ENCODE measurements at places on chromosomes 11 and 22.

DNA sequence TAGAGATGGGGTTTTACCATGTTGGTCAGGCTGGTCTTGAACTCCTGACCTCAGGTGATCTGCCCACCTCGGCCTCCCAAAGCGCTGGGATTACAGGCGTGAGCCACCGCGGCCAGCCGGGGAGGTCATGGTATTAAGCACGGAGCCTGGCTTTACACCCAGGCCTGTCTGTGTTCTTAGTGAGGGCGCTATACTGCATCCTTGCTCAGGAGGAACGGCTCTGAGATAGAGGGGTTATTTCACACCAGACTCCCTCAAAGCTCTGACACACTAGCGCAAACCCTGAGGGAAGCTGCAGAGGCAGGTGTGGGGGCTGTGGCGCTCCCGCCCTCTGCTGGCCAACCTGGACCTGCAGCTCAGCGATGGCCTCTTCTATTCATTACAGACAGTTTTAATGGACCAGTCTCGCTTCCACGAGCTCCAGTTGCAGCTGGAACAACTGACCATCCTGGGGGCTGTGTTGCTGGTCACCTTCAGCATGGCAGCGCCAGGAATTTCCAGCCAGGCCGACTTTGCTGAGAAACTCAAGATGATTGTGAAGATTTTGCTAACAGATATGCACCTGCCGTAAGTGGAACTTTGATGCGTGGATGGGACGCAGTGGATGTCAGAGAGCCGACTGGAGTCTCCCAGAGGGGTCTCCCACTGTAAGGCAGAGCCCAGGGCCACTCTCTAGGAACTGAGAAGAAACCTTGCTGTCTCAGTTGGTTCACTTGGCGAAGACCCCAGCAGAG, 26.2 kb downstream of the TCP11L1 start:
- DNase-seq = peak; percentile 22

DNA sequence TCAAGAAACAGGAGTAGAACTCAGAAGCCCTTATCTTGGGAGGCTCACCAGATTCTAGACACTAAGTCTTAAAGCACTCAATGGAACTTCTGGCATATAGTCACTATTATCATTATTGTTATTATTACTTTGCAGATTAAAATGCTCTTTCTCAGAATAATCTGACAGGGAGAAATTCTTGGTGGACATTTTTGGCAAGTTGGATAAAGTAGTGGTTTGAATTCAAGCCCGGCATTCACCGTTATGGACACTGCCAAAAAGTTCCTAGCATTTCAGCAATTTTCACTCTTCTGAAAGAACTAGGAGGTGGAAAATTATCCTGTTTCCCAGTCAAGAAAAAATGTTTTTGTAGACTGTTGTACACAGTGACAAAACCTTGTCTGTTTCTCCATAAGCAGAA, 179.6 kb upstream of the ISX start:
- DNase-seq = no peak

DNA sequence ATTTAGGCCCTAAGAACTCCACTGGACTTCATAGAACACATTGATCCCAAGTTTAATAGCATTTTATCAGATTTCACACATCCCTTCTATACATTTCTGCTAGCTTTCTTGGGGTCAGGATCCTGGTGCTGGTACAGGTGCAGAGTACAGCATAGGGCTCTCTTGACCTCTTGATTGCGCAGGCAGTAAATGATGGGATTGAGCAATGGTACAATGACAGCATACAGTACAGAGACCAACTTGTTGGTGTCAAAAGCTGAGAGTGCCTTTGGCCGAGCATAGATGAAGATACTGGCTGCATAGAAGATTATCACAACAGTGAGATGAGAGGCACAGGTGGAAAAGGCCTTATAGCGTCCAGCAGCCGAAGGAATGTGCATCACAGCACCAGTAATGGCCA, 4.8 kb downstream of the OR6A2 start:
- no peak for DNase-seq

DNA sequence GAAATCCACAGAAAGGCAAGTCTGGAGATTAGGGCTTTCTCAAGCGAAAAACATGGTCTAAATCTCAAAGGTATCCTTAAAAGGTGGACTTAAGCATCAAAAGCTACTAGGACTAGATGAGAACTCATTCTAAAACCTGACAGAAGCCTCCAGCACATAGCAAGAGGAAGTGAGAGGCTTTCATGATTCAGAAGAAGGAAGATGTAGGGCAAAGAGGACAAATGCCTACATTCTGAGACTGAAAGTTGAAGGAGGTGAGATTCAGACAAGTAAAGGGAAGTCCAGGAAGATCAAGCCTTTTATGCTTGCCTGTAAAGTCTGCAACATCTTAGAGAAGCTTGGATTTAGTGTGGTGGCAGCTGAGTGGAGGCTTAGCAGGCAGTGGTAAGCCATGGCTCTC, 98.9 kb downstream of the PGR start:
- DNase-seq = no peak

GRCh38 chr11:92627615-92628256, 341.7 kb upstream of the MTNR1B start:
- no peak for DNase-seq

- no peak for DNase-seq
Measured at GRCh38 chr11:57598831-57599155, 1.3 kb downstream of the SERPING1 start.

DNA sequence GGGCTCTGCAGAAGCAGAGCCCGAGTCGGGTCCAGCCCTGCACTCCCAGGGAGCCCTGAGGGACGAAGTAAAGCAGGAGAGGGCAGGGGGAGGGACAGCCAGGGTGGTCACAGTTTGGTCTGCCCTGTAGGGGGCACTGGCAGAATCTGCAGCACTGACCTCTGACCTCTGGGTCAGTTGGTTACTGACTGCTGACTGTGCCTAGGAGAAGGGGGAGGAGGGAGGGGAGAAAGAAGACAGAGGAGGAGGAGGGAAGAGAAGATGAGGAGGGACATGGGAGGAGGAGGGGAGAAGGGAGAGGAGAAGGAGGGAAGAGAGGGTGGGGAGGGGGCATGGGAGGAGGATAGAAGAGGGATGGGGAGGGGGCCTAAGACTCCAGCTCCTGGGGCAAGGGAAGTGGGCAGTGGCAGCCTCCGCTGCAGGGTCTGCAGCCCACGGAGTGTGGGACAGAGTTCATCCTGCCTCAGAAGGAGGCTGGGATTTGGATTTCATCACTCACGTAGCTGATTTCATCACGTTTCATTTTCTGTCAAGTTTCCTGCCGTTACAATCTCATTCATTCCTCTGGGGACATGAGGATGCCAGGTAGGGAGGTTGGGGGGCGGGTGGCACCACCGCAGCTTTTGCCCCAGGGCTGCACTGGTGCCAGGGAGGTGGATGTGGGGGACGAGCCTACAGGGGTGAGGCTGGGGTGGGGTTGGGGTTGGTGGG, 55.2 kb downstream of the FLRT1 start:
- no peak for DNase-seq

GRCh38 chr11:83558281-83558680, 272.1 kb upstream of the CCDC90B start:
- no peak for DNase-seq
